EH (cell line): ENCODE measurements at places on chromosomes 7 and 10.
A peak's percentile ranks its signal among the peaks of the same experiment; 100 is the strongest.

- DNase-seq, result no peak
These were observed 76.3 kb downstream of the FGFR2 start for GRCh38 chr10:121521794-121522556.

GRCh38 chr10:22643116-22643515, 71.3 kb downstream of the PIP4K2A start:
- no peak for DNase-seq

- no peak for DNase-seq
These were observed 5.6 kb upstream of the ASB4 start for GRCh38 chr7:95479992-95480624.

DNA sequence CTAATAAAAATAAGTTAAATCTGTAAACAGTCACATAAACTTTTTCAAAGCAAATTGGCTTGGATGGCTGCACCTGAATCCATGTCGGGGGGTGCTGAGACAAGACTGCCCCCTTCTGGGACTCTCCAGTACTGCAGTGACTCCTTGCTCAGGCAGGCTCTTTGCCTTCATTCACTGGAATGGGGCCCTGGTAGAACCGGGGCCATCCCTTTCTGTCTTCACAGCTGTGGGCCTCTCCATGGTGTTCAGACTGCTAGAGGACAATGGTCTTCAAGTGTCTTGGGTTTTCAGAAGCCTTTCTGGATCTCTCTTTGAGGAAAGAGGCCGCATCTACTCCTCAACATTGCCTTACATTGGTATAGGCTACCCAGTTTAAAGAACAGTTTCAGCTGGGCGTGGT, 16.1 kb upstream of the IMPDH1 start:
- peak; percentile 67 for DNase-seq

DNA sequence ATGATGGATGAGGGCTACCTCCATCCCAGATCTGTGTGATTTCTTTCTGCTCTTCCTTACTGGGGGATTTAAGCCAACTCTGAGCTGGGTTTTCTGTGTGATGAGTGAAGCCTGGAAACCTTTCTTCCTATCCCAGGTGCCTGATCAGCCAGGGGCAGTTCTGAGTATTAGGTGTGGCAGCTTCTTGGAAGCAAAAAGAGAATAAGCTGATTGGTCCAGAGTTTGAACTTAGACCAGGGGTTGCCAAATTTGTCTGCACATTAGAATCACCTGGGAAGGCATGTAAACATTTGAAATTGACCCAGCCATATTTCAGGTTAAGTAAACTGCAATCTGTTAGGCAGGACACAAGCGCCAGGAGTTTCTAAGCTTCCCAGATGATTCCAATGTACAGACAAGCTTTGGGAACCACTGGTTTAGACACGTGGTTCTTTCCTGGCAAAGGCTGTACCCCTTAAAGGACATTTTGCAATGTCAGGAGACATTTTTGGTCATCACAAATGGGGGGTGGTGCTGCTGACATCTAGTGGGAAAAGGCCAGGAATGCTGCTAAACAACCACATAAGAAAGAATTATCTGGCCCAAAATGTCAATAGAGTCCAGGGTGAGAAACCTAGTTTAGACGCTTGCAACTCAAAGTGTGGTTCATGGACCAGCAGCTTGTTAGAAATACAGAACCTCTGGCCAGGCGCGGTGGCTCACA, 160.5 kb upstream of the GHITM start:
- DNase-seq, result no peak
